ENCODE measurements at places on chromosomes 2 and 18.

DNA sequence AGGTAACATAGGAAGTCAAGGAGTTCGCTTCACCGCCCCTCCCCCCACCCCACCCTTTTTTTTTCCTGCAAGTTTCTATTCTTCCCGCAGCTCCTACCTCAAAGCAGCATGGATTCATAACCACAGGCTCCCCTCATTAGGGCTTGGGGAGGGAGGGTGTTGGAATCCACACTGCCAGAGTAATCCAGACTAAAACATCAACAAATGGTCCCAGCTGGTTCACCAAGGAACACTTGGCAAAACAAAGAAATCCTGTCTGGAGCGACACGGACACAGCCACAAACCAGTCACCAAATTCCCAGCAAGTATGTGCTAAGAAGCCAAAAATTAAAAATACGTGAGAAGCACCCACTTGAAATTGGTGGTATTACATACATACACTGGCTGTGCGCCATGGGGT, 106.9 kb upstream of the PPP1CB start:
- DNase-seq: no peak

DNA sequence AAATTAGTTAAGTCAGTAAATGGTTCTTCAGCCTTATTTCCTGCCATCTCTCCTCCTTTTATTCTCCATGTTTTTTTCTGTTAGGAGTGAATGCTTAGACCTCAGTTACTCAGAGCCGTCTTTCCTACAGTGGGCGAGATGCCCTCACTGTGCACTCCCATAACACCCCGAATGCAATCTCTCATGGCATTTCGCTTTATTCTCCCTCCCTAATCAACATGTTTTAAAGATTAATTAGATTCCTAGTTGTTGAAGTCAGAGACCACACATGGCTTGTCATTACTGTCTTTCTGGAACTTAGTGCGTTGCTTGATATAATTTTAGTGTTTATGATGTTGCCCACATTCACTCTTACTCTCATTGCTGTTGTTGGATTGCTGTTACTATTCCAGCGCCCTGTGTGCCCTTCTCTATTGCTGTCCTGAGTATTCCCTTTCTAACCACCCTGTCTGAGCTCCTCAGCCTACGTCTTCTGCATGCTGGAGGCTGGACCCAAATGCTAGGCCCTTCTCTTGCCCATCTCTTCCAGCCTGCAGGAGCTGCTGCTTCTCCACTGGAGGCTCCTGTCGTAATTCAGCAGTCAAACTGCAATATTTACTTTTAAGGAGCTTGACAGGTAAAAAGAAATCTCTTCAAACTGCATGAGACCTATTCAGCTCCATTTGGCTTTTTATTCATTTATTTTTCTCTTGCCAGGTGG, 99.3 kb downstream of the MAP2 start:
- DNase-seq: no peak

DNA sequence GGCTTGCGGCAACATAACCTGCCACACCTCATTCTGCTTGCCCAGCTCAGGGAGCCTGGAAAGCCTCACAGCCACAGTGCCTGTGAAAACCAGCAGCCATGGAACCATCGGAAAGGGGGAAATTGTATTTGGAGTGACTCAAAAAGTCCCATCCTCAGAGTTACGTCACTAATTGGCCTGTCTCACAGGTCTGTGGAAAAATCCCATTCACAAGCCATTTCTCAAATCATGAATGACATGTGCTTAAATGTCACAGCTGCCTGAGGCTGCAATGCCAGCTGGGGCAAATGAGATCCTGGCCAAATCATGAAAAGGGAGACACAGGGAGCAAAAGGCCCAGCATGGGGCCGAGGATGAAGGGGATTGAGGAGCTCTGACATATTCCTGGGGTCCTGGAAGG, 486.9 kb upstream of the RAB6C start:
- DNase-seq: no peak

GRCh38 chr2:32938934-32939333, 7.8 kb upstream of the LTBP1 start:
- no peak for DNase-seq

- no peak for DNase-seq
Observed at GRCh38 chr2:235659767-235660322, 166.0 kb downstream of the AGAP1 start.

DNA sequence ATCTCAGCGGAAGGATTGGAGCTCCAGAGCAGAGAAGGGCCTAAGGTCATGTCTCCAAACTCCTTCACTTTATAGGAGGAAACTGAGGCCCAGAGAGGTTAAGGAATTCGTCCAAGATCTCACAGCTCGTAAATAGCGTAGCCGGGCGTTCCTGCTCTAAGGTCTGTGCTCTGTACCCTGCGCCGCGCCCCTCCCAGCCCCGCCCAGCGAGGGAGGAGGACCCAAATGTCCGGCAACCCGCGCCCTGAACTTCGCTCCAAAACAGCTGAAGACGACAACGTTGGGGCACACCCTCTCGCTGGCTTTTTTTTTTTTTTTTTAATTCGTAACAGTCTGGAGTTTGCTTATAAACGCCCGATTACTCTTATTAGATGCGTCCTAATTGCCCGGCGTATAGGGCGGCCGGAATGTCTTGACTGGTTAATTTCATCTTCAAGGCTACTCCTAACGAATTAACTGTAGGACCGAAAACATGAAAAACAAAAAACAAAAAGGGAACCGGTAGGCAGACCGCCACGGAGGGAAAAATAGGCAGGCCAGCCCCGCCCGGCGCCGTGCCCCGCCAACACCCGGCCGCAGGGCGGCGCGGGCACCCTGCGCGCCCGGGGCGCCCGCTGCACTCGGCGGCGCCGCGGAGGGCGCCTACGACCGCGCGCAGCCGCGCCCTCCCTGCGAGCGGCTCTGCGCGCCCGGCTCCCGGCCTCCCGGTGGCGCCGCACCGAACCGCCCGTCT, 928 bp upstream of the FOSL2 start:
- DNase-seq: peak; percentile 43

DNA sequence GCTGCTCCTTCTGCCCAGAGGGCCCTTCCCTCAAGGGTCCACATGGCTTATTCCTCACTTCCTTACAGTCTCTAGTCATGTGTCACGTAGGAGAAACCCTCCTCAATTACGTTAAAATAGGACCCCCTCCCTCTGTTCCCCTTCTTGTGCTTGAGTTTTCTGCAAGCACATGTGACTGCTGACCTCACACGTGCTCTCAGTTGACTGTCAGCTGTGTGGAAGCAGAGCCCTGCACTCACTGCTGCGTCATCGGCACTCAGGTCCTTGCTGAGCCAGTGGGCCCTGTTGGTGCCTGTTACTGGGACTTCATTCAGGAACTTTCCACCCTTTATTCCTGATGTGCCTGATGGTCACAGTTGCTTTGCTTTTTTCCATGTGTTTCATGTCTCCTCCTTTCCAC, 11.1 kb downstream of the ATG16L1 start:
- no peak for DNase-seq

GRCh38 chr18:42048158-42048557, 93.1 kb downstream of the PIK3C3 start:
- no peak for DNase-seq

GRCh38 chr18:14949800-14950664, 202.1 kb downstream of the ANKRD30B start:
- DNase-seq: no peak

GRCh38 chr2:6977786-6978185, 60.6 kb downstream of the RNF144A start:
- DNase-seq: no peak

GRCh38 chr18:657311-658000, at the start of gene TYMS:
TSS of gene TYMS (plus strand) at chr18:657653. CDS start at chr18:657743, 90 bp downstream.
- DNase-seq: no peak

- no peak for DNase-seq
Observed at GRCh38 chr2:143169105-143169504, 39.9 kb downstream of the ARHGAP15 start.

DNA sequence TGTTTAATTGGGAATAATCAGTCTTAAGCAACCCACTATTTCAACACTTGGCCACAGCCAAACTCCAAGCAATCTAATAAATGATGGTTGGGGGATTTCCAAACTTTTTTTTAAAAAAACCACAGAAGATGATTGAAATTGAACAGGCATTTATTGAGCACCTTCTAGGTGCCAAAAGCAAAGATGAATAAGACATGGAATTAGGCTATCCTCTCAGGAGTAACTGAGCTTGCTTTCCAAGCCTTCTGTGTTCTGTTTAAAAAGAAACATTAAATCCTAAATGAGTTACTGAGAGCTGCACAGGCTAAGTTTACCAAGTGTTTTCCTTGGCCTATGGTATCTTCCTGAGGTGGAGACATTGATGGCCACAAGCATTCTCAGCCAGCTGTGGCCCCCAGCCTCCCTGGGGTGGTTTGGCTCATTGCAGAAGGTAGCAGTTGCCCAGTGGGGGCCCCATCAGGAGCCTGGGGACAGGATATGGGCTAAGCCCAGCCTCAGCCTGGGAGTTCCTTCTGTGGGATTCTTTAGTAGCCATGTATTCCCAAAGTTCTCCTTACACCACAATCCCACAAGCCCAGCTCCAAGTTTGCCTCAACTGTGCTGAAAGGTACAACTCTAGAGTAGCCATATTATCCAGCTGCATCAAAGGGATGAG, 174.3 kb downstream of the C1D start:
- no peak for DNase-seq

- no peak for DNase-seq
Observed at GRCh38 chr2:155381436-155381835, 682.9 kb downstream of the KCNJ3 start.

DNA sequence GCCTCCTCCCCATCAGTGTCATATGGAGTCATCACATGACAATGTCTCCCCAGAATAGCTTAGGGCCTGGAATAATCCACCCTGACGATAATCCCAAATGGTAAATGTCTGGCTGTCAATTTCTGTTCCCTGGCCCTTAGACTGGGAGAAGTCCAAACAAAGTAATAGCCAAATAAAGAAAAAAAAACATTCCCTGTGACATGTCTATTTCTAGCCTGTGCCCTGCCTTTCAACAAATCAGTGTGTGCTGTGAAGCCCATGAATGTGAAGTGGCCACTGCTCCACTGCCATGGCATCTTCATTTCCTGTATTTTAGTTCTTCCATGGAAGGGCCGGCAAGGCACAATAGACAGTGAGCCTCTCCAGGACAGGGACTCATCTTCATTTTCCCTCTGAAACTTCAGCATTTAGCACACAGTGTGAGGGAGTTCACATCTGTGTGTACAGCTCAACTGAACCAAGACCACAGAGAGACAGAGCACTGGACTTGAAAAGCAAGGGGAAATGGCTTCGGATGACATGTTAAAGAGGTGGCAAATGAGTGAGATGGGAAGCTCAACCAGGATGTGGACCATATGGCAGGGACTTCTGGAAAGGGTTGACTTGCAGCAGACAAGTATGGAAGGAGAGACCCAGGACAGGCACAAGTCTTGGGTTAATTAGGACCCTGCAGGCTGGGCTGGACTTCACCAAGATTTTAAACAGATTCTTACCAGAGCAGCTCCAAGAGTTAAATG, 140.0 kb downstream of the ANTXR1 start:
- DNase-seq: no peak

DNA sequence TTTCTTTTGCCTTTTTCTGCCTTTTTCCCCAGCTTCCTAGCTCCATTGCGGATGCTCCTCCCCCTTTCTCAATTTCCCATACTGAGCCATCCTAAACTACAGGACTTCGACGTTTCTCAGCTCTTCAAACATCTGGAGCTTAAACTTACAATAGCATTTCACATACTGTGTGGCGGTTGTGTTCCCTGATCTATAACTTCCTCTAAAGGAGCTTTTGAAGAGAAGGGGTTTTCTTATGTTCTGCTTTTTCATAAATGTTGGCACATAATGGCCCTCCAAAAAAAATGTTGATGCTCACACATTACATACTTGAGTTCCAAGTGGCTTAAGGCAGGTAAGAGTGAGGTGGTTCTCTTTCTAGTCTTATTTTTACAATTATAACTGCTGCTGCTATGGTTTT, 87.4 kb downstream of the RNF144A start:
- no peak for DNase-seq

GRCh38 chr18:52190631-52191030, 149.4 kb upstream of the DCC start:
- no peak for DNase-seq

GRCh38 chr18:12290086-12290485, 18.0 kb upstream of the TUBB6 start:
- DNase-seq: no peak

GRCh38 chr2:47277187-47277586, 122.1 kb upstream of the STPG4 start:
- no peak for DNase-seq

DNA sequence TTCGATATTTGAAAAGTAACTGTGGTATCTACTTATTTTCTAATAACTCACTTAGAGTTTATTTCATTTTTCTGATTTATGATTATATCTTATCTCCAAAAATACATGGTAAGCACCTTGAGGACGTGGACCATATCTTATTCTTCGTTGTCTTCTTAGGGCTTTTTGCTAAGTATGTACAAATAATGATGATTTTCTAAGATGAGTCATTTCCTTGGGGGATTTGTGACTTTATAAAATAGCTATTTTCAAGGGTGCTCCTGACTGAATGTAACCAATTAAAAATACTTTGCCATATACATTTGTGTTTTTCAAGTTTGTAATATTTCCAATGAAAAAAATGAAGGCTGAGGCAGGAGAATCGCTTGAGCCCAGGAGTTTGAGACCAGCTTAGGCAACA, 56.3 kb downstream of the GREB1L start:
- DNase-seq: no peak

DNA sequence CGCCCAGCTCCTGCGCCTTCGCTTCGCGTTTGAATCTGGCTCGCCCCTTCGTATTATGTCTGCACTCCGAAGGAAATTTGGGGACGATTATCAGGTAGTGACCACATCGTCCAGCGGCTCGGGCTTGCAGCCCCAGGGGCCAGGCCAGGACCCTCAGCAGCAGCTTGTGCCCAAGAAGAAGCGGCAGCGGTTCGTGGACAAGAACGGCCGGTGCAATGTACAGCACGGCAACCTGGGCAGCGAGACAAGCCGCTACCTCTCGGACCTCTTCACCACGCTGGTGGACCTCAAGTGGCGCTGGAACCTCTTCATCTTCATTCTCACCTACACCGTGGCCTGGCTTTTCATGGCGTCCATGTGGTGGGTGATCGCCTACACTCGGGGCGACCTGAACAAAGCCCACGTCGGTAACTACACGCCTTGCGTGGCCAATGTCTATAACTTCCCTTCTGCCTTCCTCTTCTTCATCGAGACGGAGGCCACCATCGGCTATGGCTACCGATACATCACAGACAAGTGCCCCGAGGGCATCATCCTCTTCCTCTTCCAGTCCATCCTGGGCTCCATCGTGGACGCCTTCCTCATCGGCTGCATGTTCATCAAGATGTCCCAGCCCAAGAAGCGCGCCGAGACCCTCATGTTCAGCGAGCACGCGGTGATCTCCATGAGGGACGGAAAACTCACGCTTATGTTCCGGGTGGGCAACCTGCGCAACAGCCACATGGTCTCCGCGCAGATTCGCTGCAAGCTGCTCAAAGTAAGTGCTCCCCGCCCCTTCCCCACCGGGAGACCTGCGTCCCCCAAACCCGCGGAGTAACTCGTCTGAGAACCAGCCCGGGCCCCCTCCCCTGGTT, 453 bp downstream of the KCNJ3 start:
- DNase-seq: no peak

GRCh38 chr2:54603357-54603756, 120.1 kb upstream of the EML6 start:
- no peak for DNase-seq

DNA sequence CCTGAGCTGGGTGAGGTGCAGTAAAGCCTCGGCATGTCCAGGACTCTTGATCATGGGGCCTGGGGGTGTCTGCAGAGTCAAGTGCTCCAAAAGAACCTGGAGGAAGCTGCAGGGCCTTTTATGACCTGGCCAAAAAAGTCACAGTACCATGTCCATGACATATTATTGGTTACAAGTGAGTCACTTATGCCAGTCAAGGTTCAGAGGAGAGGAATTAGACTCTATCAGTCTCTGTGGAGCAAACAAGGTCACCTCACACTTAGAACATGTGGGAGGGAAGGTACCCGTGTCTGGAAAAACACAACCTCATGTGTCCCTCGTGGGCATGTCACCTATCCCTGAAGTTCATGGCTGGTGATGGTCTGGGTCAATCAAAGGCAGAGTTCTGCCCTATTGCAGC, 465.7 kb downstream of the FBXO15 start:
- DNase-seq: no peak

Measured in activated CD8-positive, alpha-beta memory T cell treated with anti-CD3 and anti-CD28 coated beads for 4 hours (primary cell).